T-helper 1 cell (primary cell): ENCODE measurements at places on chromosomes 5 and 9.

- DNase-seq: no peak
These were observed 124.3 kb downstream of the UGCG start for GRCh38 chr9:112020680-112021596.

DNA sequence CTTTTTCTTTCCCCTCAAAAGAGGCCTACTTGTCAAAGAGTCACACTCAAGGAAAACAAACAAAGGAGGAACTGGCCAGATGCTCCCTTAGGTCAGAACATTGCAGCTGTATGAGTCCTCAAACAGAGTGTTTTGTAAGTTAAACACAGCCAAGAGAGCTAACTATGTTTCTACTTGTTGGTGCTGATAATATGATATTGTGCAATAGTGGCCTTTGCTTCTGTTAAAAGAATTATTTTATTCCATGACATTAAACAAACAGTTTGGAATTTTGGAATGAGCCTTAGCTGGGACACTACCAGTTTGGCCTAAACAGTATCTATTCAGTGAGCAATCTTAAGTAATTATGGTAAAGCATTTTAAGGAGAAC lies 56.0 kb upstream of the TPD52L3 start:
- DNase-seq: no peak

DNA sequence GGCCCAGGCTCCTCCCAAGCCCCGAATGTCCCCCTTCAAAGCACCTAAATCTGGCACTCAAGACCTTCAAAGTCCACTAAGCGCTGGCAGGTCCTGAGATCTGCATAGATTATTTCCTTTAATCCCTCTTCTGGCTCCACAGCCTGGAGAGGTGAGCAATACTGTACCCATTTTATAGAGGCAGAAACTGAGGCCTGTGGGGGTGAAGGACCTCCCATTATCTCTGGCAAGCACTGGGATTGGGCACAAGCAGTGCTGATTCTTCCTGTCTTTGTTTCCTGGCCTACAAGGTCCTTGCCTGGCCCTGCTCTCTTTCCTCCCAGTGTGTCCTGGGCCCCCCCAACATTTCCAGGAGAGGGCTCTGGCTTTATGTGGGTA lies 252.3 kb downstream of the PBX3 start:
- no peak for DNase-seq

- no peak for DNase-seq
These were observed 25.1 kb downstream of the VCAN start for GRCh38 chr5:83496626-83497025.

DNA sequence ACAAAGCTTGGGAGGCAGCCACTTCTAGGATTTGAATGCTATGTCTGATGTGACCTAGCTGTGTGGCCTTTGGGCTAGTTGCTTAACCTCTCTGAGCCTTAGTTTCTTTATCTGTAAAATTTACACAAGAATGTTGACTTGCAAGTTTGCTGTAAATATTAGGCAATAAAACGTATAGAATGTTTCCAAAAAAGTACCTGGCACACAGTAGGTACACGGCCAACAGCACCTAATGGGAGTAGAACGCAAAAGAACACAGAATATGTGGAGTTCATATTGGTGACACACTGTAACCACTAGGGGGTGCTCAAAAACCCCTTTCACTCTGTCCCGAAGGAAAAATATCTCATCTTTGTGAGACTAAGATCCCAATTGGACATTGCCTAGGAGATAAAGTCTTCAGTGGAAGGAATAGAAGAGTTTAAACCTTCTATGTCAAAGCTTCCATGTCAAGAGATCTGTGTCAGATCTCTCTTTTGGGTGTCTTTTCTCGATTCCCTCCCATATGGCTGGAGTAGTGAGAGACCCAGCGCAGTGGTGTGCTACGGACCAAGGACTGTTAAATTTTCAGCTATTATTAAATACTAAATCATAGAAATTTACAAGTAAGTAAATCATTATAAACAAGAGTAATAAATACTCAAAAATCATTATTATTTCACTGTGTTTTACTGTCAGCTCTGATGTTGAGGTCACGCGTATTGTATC lies 145.4 kb upstream of the RAD23B start:
- DNase-seq: no peak

GRCh38 chr5:36631620-36632362 lies 25.4 kb downstream of the SLC1A3 start:
- no peak for DNase-seq

DNA sequence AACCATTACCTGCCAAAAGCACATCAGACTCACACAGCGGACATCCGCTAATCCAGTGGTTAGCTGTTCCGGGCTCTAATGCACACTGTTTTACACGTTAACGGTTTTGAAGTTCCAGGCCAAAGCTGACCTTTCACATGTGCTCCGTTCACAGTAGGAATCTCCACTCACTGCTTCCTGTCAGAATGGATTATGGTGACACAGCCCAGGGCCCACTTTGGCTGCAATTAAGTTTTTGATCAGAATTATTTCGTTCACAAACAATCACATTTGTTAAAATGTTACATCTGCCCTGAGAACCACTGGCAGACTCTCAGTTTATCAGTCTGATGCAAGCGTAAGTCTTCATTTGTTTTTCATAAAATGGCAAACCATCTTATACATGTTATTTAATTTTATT lies 30.2 kb upstream of the CATSPER3 start:
- no peak for DNase-seq

GRCh38 chr5:98587166-98587565 lies 186.3 kb upstream of the RGMB start:
- DNase-seq: no peak
